ENCODE measurements at places on chromosomes 16 and 17. TPM values are rescaled to one million over a fixed set of nuclear protein-coding genes. Genes with fewer than 3 reads are reported as not detected.

- H3K27me3 ChIP-seq = peaks cover 10% of the 10 kb centered on the region
- no peak for DNase-seq
- peaks cover 5% of the 10 kb centered on the region for H3K36me3 ChIP-seq
- H3K4me1 ChIP-seq = peaks cover 8% of the 10 kb centered on the region
- H3K4me3 ChIP-seq = no peak overlapping the region
Measured at GRCh38 chr17:78528541-78528940, 48.7 kb downstream of the DNAH17 start.

DNA sequence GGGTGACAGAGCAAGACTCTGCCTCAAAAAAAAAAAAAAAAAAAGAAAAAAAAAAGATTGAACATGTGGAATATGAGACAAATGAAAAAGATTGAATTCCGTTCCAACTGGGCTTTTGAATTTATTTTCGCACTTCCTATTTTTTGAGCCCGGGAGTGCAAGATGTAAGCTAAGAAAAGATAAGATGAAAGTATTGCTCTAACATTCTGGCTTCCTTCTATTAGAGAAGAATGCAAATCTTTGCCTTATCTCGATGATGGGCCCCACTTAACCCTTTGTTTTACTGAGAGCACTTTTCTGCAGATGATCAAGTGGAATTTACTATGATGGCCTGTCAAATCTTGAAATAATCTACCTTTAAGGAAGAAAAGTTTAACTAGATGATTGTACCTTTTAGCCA is 96.3 kb downstream of the WWOX start:
- no peaks in the 10 kb centered on the region for H3K4me1 ChIP-seq
- no peaks in the 10 kb centered on the region for H3K27me3 ChIP-seq
- no peak overlapping the region for H3K27ac ChIP-seq
- no peaks in the 10 kb centered on the region for H3K36me3 ChIP-seq

- no peak for DNase-seq
- H3K4me3 ChIP-seq = no peak overlapping the region
- no peak overlapping the region for H3K27ac ChIP-seq
- no peaks in the 10 kb centered on the region for H3K36me3 ChIP-seq
Measured at GRCh38 chr16:82400046-82400445, 226.7 kb upstream of the CDH13 start.

The SKAP1 gene
- not detected for total RNA-seq

- no peak for DNase-seq
- H3K36me3 ChIP-seq = no peaks in the 10 kb centered on the region
- H3K27me3 ChIP-seq = no peaks in the 10 kb centered on the region
- H3K27ac ChIP-seq = no peak overlapping the region
- H3K4me1 ChIP-seq = peaks cover 8% of the 10 kb centered on the region
Measured at GRCh38 chr17:14582996-14583395, 282.1 kb downstream of the HS3ST3B1 start.

GRCh38 chr16:53713403-53714204 is 9.6 kb downstream of the FTO start:
- no peaks in the 10 kb centered on the region for H3K36me3 ChIP-seq
- no peak overlapping the region for H3K27ac ChIP-seq
- H3K4me3 ChIP-seq = no peak overlapping the region
- H3K4me1 ChIP-seq = peaks cover 14% of the 10 kb centered on the region
- no peak for DNase-seq

- H3K4me3 ChIP-seq = no peak overlapping the region
- peaks cover 7% of the 10 kb centered on the region for H3K4me1 ChIP-seq
- DNase-seq = no peak
- no peak overlapping the region for H3K27ac ChIP-seq
- no peaks in the 10 kb centered on the region for H3K27me3 ChIP-seq
- peaks cover 48% of the 10 kb centered on the region for H3K36me3 ChIP-seq
Measured at GRCh38 chr17:41865596-41865893, 322 bp upstream of the KLHL11 start.

GRCh38 chr17:68343976-68344375 is 52.7 kb downstream of the ARSG start:
- no peaks in the 10 kb centered on the region for H3K27me3 ChIP-seq
- no peak overlapping the region for H3K27ac ChIP-seq
- no peak overlapping the region for H3K4me3 ChIP-seq
- no peak for DNase-seq
- no peaks in the 10 kb centered on the region for H3K36me3 ChIP-seq
- no peaks in the 10 kb centered on the region for H3K4me1 ChIP-seq

DNA sequence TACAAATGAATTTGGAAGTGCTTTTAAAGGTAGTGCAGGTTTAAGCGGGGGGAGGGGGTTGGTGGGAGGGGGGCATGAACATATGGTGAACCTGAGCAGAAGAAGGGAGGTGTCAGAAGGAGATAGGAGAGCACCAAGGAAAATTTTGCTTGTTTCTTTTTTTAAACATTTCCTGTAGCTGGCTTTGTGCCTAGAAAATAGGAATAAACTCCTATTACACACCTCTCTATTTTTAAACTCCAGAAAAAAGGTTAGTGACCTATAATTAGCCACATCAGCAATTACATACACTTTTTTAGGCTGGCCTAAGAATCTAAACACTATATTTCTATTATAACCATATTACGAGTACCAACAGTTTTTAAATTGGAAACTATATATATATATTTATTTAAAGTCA is 159.1 kb downstream of the SKAP1 start:
- H3K27me3 ChIP-seq = peaks cover 79% of the 10 kb centered on the region
- no peaks in the 10 kb centered on the region for H3K36me3 ChIP-seq
- H3K4me1 ChIP-seq = no peaks in the 10 kb centered on the region
- H3K4me3 ChIP-seq = no peak overlapping the region
- no peak overlapping the region for H3K27ac ChIP-seq

- no peaks in the 10 kb centered on the region for H3K36me3 ChIP-seq
- no peaks in the 10 kb centered on the region for H3K4me1 ChIP-seq
- no peak for DNase-seq
- H3K4me3 ChIP-seq = no peak overlapping the region
- no peak overlapping the region for H3K27ac ChIP-seq
Measured at GRCh38 chr16:23024044-23024443, 125.2 kb downstream of the USP31 start.

The ZNRF1 gene
- total RNA-seq = 8.3 TPM

- peak overlapping the region; percentile 96 for H3K27ac ChIP-seq
- peak; percentile 11 for DNase-seq
- H3K4me1 ChIP-seq = peaks cover 25% of the 10 kb centered on the region
- H3K36me3 ChIP-seq = peaks cover 6% of the 10 kb centered on the region
- no peaks in the 10 kb centered on the region for H3K27me3 ChIP-seq
Measured at GRCh38 chr16:82700541-82701235, 73.9 kb downstream of the CDH13 start.

DNA sequence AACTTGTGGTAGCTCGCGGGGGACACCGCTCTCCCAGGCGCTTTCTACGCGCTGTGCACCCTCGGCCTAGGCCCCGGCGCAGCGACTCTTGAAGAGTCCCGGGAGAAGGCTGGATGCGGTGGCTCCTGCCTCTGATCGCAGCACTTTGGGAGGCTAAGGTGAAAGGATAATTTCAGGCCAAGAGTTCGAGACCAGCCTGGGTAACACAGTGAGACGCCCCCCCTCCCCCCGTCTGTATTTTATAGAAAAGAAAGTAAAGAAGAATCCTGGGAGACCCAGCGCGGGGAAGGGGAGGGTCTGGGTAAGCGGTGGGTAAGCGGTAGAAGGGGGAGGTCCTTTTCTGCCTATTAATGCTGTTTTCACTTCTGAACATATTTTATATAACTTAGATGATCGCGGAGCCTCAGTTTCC is 486 bp upstream of the PLLP start:
- no peak overlapping the region for H3K27ac ChIP-seq
- peak; percentile 27 for DNase-seq
- H3K4me3 ChIP-seq = peak overlapping the region; percentile 65
- H3K4me1 ChIP-seq = peaks cover 32% of the 10 kb centered on the region

DNA sequence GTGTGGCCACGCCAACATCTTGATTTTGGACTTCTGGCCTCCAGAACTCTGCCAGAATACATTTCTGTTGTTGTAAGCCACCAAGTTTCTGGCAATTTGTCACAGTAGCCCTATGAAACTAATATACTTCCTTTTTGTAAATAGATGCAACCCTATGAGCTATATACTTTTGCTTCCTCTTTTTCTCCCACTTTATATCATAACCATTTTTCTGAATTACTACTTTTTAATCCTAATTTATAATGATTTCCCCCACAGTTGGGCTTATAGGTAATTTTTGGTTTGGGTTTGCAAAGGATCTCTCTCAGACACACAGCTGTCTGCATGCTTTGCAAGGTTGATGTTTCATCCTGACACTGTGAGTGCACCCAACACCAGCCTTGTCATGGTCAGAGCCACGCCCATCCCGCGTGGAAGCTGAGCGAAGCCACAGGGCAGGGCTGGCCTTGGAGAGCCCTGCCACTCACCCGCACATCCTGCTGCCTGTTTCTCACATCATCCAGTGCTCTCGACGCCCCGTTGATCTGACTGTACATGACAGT is 5.8 kb downstream of the TRIM25 start:
- no peak for DNase-seq
- H3K27me3 ChIP-seq = no peaks in the 10 kb centered on the region
- H3K4me3 ChIP-seq = no peak overlapping the region
- peak overlapping the region; percentile 72 for H3K27ac ChIP-seq
- peaks cover 23% of the 10 kb centered on the region for H3K4me1 ChIP-seq

GRCh38 chr16:73231944-73232554 is 184.1 kb upstream of the ZFHX3 start:
- peaks cover 5% of the 10 kb centered on the region for H3K36me3 ChIP-seq
- no peaks in the 10 kb centered on the region for H3K4me1 ChIP-seq
- no peak overlapping the region for H3K27ac ChIP-seq
- no peak for DNase-seq
- H3K27me3 ChIP-seq = peaks cover 66% of the 10 kb centered on the region

DNA sequence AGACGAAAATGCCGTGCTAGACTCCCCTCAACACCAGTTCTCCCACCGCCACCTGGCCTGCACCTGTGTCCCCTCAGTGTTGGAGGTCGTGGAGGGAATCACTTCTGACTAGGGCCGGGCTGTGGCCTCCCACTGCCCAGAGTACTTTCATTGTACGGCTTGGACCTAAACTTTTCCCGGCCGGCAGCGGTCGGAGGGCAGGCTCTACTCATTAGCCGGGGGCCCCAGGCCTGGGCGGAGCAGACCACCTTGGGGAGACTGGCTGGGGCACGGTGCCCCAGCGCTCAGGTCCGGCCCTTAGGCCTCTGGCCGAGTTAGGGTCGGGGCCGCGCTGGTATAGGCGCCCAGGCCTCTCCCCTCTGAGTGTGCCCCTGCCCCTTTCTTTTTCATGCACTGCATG is 639 bp downstream of the CLDN6 start:
- H3K4me1 ChIP-seq = peaks cover 9% of the 10 kb centered on the region
- H3K27me3 ChIP-seq = no peaks in the 10 kb centered on the region
- peaks cover 7% of the 10 kb centered on the region for H3K36me3 ChIP-seq
- H3K4me3 ChIP-seq = no peak overlapping the region
- no peak overlapping the region for H3K27ac ChIP-seq
- DNase-seq = no peak

DNA sequence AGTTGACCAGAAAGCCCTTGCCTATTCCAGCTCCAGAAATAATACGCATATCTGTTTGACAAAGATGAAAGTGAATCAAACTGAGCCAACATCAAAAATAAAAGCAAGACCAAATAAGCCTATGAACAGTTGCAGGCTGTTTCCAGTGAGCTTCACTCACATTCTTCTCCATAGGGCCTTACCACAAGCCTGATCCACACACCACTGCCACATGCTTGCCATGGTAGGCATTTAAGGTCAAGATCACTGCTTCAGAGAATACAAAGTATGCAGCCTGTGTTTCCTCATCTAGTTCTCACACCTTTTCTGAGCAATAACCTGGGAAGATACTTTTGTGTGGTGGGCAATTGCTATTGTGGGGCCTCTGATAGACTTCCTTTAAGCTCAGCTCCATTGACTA is 1060.2 kb downstream of the CDH11 start:
- no peak for DNase-seq
- H3K4me1 ChIP-seq = no peaks in the 10 kb centered on the region
- H3K36me3 ChIP-seq = no peaks in the 10 kb centered on the region
- H3K4me3 ChIP-seq = no peak overlapping the region
- H3K27ac ChIP-seq = no peak overlapping the region

The EFNB3 gene
- 1.4 TPM for total RNA-seq

GRCh38 chr17:69414408-69415274 is at the start of gene MAP2K6:
TSS of gene MAP2K6 (plus strand) at chr17:69414697. CDS start at chr17:69414985, 288 bp downstream.
- H3K27ac ChIP-seq = no peak within 1 kb of the TSS
- H3K36me3 ChIP-seq = no peaks in the 10 kb centered on the region
- peaks cover 17% of the 10 kb centered on the region for H3K4me1 ChIP-seq
- H3K4me3 ChIP-seq = no peak within 1 kb of the TSS
- no peaks in the 10 kb centered on the region for H3K27me3 ChIP-seq

DNA sequence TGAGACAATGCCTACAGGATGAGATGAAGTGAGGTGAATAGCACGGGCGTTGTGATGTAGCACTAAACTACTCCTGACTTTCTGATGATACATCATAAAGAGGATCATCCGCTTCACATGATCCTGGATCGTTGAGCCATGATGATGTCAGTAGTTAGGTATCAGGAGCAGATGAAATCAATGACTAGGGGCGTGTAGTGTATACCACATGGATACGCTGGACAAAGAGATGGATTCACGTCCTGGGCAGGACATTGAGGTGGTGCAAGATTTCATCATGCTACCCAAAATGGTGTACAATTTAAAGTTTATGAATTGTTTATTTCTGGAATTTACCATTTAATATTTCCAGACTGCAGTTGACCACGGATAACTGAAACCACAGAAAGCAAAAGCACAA is 156.6 kb downstream of the ANKFN1 start:
- DNase-seq = peak; percentile 47
- no peaks in the 10 kb centered on the region for H3K4me1 ChIP-seq
- peak overlapping the region; percentile 28 for H3K27ac ChIP-seq
- H3K36me3 ChIP-seq = no peaks in the 10 kb centered on the region
- H3K4me3 ChIP-seq = no peak overlapping the region
- no peaks in the 10 kb centered on the region for H3K27me3 ChIP-seq

DNA sequence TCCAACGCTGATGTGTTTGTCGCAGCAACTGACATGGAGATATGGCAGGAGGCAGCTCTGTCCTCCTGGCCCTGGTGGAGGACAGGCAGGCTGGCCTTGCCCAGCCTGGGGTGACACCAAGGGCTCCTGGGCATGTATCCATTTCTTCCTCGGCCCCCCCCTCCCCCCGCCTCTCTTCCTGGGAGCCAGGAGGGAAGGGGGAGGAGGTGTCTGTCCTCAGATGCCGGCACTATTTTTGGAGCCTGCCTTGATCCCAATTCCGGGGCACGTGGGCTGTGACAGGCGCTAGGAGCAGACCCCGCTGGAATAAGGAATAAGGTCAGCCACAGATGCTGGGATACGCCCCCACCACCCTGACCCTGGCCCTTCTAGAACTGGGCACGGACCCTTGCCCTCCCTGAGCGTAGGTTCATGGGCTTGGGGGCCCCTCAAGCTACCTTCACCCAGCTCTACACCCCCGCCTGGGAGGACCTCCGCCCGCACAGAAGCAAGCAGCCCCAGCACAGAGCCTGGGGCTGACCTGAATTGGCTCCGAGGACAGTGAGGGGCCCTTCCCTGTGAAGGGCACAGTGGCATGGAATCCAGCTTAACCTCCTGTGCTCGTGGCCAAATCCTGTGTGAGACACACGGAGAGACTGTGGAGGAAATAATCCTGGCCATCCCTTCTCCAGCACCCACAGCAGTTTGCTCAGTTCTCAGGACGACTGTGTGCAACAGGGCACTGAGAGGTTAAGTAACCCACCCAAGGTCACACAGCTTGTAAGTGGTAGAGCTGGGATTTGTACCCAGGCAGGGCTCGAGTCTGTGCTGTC is 24.1 kb downstream of the SEC14L5 start:
- no peaks in the 10 kb centered on the region for H3K36me3 ChIP-seq
- DNase-seq = no peak
- peaks cover 21% of the 10 kb centered on the region for H3K27me3 ChIP-seq
- no peaks in the 10 kb centered on the region for H3K4me1 ChIP-seq
- no peak overlapping the region for H3K27ac ChIP-seq
- no peak overlapping the region for H3K4me3 ChIP-seq
